Activated CD4-positive, alpha-beta T cell treated with anti-CD3 and anti-CD28 coated beads, Interleukin-2, amount 10 ng/mL, durations not matched to agents 7 days and 5 days (primary cell): ENCODE measurements at places on chromosomes 5 and 9.

DNA sequence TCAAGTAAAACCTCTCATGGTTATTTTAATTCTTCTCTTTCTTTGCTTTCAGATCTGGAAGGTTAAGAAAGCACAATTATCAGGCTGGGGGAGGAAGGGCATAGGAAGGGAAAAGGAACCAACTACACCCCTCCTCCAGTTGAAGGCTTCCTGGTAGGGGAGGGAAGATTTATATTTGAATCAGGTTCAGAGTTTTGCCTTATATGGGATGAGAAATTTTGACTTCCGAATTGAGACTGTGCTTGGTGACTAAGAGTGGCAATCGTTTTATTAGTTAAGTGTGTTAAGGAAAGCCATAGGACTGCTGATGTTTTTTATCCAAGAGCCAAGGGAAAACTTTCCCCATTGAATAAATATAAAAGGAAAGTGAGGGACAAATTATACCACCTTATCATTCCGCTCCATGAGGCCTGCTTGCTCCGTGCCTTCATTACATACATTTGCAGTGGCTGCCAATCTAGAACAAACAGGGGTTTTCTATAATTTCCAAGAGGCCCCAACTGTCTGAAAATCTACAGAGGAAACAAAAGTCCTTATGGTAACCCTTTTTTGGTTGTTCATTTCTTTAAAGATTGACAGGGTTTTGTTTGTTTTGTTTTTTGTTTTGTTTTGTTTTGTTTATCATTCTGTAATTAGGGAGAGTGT lies 115.7 kb upstream of the EPB41L4A start:
- no peak for DNase-seq

DNA sequence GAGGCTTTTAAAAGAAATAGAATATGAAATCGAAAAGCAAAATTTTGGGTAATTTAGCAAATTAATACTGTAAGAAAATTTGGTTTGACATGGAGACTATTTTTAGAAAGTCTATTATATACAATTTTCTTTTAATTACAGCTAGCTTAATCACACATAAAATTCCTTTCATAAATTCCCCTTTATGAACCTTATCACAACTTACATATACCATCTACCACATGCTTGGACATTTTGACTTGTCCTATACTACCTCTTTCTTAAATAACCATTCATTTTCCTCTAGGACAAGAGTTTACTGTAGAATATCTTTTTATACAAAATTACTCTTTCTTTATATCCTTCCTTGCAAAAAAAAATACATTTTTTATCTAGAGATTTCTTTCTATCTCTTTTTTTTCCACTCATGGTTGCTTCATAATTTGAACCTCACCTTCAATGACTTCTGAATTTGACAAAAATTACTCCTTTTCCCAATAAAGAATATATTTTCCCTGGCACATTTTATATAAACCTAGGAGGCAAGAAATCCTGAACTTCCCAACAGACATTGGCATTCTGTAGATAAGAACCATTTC lies 34.0 kb upstream of the SYK start:
- DNase-seq = no peak

DNA sequence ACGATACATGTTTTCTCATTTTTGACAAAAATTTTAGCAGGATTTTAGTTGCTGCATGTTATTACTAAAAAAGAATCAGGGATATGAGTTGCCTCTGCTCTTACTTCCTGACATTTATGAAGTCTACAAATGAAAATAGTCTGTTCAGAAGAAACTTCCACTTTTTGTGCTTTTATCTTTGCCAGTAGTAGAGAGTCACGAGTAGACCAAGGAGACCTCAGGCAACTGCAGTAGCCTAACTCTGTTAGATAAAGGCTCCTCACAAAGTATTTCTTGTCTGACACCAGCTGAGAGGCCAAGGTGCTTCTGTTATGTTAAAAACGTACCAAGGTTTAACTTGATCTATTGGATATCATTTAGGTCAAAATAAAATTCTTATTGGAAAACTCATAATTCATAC lies 333.9 kb downstream of the NR2F1-AS1 start:
- DNase-seq = no peak

DNA sequence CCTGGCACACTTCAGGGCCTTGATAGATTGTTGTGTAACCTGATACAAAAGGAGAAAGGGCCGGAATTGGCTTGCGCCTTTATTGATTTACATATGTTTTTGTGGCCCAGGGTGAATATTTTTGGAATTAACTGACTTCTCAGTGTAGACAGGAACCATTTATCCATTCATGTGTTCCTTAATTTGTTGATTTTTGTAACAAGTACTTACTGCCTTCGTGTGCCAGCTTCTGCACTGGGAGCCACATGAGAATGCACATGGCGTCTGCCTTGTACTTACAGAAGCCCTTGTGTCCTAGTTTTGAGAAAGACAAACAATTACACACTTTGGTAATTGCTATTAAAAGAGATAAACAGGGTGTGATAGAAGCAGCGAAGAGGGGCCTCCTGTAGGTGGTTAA lies 26.4 kb downstream of the EHMT1 start:
- no peak for DNase-seq

DNA sequence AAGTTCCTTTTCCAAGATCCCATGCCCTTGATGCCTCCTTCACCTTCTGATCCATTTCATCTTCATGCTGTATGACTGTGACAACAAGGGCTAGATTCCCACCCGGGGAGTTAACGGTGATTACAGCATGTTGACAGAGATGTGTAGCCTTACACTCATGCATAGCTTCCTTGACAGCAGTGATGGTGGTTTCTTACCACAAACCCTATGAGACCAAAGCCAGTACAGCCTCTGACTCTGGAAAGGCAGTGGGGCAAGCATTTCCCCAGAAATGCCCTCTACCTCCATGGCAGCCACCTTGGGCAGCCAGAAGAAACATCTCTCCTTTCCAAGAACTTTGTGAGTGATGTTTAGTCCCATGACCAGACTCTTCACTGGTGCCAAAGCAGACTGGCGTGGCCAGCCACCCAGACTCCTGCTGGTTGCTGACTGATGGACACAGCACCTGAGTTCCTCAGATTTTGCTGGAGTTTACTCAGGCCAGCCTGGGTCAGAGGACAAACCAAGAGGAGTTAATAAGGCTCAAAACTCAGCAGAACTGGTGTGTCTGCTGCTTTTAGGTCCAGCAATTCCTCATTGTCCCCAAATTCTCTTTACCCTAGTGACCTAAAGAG lies 199.7 kb upstream of the SLC27A6 start:
- DNase-seq = no peak

- no peak for DNase-seq
Measured at GRCh38 chr9:90526386-90526785, 116.2 kb downstream of the DIRAS2 start.

GRCh38 chr9:19162026-19162366 lies 34.7 kb upstream of the PLIN2 start:
- DNase-seq = no peak

DNA sequence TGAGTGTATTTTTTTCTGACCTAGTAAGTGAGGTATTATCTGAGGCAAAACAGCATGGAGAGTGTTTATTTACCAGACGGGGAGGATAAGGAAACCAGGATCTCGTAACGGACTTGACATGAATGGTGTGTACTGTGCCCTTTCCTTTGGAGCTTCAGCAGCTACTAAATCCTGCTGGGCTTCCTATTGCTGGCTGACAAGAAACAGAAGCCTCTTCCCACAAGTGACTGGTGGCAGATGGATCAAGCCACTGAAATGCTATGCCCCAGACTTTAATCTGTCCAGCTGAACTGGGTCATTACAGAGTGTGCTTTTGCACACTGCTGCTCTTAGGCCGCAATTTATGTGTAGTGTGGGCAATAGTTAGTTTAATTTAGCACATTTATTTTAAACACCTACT lies 162.7 kb upstream of the MRPS30 start:
- no peak for DNase-seq

- DNase-seq = no peak
Measured at GRCh38 chr9:88786291-88787079, 204.8 kb upstream of the S1PR3 start.

DNA sequence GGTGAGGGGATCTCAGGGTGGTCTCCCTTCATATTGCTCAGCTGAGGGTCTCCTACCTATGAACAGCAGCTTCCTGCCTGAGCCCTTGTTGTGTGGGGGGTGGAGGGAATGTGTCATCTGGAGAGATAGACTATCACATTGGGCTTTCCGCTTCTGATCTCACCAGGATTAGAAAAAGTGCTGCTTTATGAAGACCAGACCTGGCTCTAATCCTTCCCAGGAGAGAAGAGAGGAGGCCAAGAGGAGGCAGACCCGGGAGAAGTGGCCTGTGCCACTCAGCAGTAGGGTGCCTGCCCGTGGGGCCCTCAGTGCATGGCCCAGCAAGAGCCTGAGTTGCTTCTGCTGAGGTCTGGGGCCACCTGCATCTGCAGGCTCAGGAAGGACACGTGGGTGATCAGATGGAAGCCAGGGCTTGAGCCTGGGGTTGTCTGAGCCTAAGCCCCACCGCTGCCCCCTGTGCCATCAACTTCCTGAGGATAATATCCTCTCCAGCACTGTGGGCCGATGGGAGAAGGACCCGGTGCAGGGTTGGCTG lies 22.1 kb upstream of the COL5A1 start:
- DNase-seq = no peak

GRCh38 chr9:120490888-120491595 lies 88.9 kb downstream of the CDK5RAP2 start:
- no peak for DNase-seq

DNA sequence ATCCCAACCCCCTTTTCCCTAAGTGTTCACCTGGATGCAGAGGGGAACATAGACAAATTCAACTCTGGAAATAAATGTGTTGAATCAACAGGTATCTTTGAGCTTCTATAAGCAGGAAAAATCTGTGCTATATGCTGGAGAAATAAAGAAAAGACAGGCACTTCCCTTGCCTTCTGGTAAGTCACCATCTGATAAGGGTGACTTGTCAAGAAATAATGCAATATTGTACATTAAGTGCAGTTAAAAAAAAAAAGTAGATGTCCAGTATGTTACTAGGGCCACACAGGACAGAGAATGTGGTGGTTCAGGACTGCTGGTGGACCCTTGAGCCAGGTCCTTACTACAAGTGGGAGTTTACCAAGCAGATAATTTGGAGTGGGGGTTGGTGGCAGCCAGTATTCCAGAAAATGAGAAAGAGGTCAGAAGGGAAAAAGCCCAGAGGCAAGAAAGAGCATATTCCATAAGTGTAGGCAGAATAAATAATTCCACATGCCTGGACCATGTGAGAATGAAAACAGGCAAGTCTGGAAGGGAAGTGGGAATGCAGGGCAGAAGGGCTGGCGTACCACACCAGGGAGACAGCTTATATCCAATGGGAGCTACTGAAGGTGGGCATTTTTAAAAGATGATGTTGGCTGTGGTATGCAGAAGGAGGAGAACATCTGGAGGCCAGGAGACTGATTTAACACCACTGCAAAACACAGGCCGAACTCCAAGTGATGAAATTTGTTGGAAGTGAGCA lies 209.9 kb downstream of the SEMA5A start:
- DNase-seq = no peak

- no peak for DNase-seq
Measured at GRCh38 chr5:73118391-73118973, 1.9 kb upstream of the TMEM171 start.

GRCh38 chr9:120765910-120766425 lies 27.2 kb downstream of the FBXW2 start:
- no peak for DNase-seq

DNA sequence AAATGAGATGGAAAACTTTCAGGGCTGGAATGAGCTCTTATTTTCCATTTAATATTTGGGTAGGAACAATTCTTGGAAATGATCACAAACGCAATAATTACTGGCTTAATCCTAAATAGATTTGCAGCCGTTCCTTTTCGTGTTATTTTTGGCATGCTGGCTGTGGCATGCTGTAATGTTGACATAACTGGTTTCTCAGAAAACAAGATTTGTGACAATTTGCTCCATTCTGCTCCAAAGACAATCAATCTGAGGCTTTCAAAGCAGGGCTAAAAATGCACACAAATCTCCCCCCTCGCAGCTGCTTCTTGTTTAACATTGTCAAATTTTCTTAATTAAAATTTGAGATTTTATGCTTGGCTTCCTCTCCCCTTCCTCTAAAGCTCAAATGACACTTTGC lies 151.2 kb downstream of the TTC39B start:
- no peak for DNase-seq

DNA sequence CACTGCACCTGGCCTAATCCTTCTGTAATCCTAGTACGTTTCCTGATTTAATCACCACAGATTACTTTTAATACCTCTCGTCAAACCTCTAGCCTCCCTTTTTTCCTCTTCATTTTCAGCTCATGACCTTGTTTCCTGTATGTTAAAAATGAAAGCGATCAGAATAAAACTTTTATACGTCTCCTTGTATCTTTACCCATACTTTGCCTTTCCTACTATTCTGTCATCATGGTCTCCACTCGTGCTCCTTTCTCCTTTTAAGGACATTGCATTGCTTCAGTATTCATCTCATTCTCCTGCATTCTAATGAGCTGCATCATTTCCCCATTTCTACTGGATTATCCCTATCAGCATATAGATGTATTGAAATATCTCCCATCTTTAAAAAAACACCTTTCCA lies 8.5 kb downstream of the CDC42SE2 start:
- DNase-seq = no peak

- DNase-seq = no peak
Measured at GRCh38 chr9:99828417-99829176, 6.9 kb downstream of the NR4A3 start.

DNA sequence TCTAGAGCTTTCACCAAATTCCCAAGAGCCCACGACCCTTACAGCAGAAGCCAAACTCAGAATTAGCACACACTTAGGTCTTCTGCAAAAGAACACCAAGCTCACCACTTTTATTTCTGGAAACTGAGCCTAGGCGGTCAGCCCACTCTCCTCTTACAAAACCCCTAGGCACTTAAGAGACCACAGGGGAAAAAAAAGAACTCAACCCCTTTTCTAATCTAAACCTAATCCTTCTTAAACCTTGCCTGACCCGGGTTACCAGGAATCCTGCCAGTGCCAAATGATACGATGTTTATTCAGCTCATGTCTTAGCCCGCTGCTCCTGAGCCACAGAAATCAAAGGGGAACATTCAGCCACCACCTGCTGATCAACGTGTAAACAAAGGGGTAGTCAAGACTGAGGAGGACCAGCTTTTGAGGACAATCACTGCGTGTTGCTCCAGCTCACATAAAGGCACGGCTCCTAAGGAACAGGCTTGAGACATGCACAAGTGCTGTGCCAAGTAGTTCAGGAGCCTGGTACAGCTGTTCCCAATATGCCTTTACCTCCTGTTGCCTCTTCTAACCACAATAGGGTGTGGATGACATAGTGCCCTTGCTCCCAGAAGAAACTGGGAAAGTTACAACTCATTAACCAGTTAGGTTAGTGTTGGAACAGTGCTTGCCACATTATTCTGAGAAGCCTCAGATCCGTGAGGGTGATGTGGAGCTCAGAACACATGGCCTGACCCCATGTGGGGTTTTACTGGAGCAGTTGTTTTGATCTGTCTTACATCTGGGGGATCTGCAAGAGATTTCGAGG lies 49.3 kb downstream of the ZFAND5 start:
- no peak for DNase-seq

DNA sequence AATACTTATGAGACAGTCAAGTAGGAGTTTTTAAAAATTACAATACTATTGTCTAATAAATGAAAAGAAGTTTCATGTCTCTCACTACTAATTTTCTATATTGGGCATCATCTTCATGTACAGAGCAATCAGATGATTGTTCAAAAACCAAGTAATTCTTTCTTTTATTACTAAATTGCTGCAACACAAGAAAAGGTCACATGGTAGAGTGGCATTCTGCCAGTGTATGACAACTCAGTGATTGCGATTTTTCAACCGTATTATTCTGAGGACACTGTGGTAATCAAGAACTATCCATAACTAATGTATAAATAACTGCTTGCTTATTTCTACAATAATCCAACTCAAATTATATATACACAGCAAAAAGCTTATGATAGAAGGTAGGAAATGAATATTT lies 96.7 kb upstream of the GRHPR start:
- DNase-seq = no peak

GRCh38 chr9:20409321-20410092 lies 212.8 kb downstream of the MLLT3 start:
- DNase-seq = no peak
